Activated CD8-positive, alpha-beta memory T cell treated with anti-CD3 and anti-CD28 coated beads, Interleukin-2, amount 10 ng/mL, durations not matched to agents 7 days and 5 days (primary cell): ENCODE measurements at places on chromosomes 2 and 18.

- DNase-seq: no peak
These were observed 296.2 kb upstream of the SPRED2 start for GRCh38 chr2:65728477-65729180.

DNA sequence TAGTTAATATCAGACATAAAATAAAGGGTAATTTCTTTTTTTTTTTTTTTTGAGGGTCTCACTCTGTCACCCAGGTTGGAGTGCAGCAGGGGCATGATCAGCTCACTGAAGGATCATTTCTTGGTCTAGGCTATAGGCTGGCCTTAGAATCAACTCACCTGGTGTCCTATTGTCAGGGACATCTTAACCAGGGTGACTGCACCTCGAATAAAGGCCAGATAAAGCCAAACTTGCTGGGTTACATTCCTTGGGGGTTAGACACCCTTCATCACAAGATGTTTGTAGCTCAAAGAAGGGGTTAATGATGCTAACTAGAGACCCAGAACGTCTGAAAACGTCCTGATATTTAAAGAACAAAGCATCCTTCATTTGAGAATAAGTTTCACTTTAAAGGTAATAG is 17.9 kb downstream of the SPATA3 start:
- DNase-seq: no peak

- DNase-seq: no peak
These were observed 1653.3 kb upstream of the TMEFF2 start for GRCh38 chr2:193847991-193848390.

DNA sequence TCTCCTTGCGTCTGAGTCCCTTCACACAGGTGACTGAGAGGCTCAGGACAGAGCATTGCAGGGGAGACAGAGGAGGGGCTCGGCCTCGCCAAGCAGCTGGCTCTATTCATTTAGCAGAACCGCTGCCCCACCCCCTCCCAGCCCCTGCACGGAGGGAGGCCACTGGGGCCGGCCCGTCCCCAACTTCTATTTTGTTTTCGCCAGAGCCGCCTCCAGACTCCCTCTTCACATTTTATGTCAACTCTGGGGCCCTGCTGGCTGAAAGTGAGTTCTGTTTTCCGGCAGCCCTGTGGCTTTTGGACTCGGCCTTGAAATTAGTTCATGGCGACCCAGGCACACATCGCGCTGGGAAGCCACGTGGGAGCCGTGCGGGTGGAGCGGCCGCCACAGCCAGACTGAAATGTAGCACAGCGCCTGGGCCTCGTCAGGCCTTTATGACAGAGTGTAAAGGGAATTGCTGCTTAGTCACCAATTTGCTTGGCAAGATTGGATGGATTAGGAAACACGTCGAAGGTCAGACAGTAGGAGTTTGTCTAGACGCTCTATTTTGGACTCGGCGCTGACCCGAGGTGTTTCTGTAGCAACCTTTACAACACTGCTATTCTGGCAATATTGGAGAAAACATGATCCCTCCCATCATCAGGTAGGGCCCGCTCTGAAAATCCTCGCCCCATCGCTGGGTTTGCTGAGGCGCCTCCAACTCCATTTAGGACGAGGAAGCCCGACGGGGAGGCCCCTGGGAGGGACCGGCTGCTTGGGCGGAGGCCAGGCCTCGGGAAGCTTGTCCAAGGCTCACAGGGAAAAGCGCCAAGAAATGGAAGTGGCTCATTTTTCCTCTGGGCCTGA is 90.7 kb upstream of the CTDP1 start:
- DNase-seq: no peak

DNA sequence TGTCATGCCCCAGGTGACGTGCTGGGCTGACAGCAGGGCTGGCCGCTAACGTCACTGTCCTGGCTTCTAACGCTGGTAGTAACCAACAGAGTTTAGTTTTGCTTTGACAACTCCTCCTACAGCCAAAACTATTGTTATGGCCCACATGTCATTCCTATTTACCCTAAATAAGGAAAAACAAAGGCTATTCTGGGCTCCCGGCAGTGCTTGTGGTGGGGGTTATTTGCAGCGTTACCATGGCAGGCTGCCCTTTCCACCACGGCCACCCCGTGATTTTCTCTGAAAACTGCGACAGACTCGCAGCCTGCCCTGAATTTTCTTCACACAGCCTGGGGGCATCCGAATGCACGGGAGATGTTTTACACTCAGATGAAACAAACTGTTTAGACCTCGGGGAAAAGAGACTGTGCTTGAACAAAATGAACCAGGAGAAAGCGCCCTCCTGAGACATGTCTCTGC is 115.2 kb downstream of the FAM210A start:
- DNase-seq: peak; percentile 80

DNA sequence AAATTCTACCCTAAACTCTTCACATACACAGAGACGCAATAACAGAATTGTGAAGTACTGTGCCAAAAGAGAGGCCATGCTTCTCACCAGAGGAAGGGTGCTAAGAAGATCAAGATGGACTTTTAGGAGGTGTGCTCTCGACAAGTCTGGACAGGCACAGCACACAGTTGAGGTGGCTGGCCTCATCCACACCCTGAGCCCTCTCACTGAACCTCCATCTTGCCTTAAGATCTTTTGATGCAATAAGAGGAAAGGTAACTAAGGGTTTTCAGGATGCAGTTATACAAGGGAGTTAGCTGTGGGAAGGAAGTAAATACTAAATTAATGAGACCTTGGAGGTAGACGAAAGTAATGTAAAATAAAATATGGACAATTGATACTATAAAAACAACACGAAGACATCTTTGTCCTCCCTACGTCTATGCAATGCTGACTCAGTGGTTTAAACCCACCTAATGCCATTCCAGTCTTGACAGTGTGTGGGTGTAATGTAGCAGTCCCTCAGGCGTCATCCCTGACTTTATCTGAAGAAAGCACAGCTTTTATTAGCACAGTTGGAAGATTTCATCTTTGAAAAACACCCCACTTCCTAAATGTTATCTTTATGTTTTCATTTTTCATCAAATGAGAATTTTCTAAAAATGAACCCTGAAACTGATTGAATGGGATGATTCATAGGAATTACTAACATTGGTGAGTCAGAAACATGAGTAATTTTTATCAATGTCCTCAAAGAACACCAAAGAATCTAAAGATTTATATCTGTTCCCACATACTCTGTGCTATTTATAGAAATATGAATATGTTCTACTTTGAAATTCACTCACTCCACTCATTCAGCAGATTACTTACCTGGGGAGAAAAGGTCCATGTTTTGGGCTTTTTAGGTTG is 34.0 kb upstream of the MALL start:
- DNase-seq: no peak

GRCh38 chr2:80530442-80531064 is 226.0 kb upstream of the LRRTM1 start:
- no peak for DNase-seq

GRCh38 chr2:145593991-145594614 is 1074.2 kb upstream of the ZEB2 start:
- DNase-seq: no peak

DNA sequence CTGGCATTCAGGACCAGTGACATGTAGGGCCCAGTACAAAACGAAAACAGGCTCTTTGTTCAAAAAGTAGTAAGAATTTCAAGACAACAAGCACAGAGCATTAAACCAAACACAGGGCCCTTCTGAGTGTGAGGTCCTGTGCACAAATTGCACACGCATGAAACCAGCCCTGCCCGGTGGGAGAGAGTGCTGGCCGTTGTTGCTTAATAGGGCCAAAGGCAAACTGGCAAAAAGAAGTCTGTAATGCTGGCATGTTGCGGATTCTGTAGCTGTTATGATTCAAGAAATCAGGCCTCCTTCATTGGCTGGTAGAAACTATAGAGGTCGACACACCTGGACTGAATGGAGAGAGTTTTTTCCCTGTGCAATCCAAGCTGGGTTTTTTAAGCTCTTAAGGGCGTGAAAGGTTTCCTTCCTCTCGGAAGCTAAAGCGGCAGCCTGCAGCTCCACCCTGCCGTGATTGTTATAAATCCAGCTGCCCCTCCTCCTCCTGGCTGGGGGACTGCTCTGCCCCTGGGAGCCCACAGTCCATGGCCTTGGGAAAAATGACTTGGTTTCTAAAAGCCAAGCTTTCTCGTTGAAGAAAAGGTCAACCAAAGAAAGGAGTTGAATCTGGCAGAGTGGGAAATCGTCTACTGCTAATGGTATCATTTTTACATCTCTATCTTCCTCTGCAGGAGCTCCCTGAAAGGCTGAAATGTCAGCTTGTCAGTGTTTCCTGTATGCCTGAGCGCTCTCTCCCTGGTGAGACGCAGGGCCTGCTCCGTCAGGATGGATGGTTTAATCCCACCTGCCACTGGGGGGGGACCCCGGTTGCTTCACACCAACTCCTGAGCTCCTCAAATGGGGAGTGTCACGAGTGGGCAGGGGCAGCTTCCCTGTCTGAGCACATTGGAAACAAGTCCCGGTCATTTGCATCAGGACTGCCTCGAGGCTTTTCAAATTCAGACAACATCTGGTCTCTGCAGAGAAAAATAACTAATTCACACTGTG is 143.6 kb downstream of the ALPK2 start:
- DNase-seq: no peak

DNA sequence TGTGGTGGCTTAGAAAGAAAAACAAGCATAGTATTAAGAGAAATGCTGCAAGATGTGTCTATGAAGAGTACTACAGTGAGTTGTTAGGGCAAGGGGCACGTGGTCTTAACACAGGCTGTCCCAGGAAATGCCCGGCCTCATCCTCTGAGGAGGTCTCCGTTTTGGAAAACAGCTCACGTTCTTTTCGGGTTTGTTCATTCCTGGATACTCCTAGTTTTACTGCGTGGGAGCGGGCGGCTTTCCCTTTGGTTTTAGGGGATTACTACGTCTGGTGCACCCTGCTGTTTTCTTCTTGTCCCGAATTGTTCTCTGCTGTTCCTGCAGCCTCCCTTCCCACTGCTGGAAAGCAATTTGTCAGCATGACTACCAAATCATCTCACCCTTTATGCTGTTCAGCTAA is 55.5 kb upstream of the RAB6D start:
- DNase-seq: no peak

DNA sequence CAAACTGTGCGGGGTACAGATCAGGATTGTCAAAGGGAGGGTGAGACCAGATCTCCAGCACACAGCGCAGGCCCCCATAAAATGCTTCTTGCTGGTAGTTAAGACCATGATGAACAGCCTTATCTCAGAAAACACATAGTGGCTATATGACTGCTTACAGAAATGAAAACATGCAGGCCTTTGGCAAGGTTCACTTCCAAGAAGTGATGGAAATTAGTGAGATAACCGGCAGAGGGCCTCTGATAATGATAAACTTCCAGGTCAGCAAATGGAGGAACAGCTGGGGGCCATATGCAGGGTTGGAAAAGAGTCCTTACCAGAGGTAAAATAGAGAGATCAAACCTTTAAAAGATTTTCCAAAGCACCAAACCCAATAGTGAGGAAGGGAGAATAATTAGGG is 46.6 kb downstream of the CFAP221 start:
- no peak for DNase-seq

DNA sequence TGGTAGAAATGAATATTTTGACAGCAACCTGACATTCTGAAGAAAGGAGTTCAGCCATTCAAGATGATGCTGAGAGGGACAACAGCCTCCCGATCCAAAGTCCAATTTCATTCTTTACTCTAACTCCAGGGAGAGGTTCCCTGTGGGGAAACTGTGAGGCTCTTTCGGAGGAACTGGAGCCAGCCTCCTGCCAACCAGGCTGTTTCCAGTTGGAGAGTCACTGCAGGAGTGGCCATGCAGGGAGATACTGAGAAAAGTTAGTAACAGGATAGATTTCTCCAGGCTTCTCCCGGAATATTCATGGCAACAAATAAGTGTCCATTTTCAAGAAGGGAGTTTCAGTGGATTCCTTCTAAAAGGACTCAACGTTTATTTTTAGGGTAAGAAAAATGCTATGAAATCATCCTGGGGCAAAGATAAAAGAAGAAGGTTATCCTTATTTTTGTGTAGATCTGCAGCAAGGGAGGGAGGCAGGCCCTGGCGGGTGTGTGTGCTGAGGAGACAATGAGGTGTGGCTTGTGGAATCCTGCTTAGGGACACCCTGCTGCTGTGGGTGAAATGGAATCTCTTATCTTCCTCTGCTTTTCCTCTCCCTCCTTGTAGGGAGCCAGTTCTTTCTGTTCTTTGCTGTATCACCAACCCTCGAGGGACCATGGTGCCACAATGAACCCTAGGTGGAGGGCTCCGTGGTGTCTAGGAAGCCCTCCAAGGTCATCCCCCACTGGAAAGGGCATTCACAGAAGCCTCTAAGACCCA is 18.1 kb downstream of the KLHL14 start:
- DNase-seq: no peak

GRCh38 chr2:40220177-40220925 is 231.5 kb downstream of the SLC8A1 start:
- DNase-seq: no peak

- no peak for DNase-seq
These were observed 451.0 kb downstream of the MEIS1 start for GRCh38 chr2:66885775-66886383.

GRCh38 chr18:23523429-23524212 is 20.3 kb downstream of the RMC1 start:
- no peak for DNase-seq

GRCh38 chr2:65429786-65430602 is 2.4 kb downstream of the SPRED2 start:
- no peak for DNase-seq

- DNase-seq: no peak
These were observed 78.2 kb upstream of the GCFC2 start for GRCh38 chr2:75788902-75789301.

GRCh38 chr18:63224630-63225029 is 94.9 kb downstream of the BCL2 start:
- peak; percentile 66 for DNase-seq

- no peak for DNase-seq
These were observed 27.0 kb downstream of the SKA1 start for GRCh38 chr18:50401888-50402287.
